Activated CD8-positive, alpha-beta memory T cell treated with anti-CD3 and anti-CD28 coated beads for 24 hours (primary cell): ENCODE measurements at places on chromosomes 12 and 14.
A peak's percentile ranks its signal among the peaks of the same experiment; 100 is the strongest.

- DNase-seq = no peak
Observed at GRCh38 chr12:59250766-59251165, 330.5 kb upstream of the LRIG3 start.

GRCh38 chr12:105986779-105987684 lies 151.7 kb downstream of the NUAK1 start:
- no peak for DNase-seq

- DNase-seq = no peak
Observed at GRCh38 chr14:55508676-55509075, 68.3 kb upstream of the TBPL2 start.

DNA sequence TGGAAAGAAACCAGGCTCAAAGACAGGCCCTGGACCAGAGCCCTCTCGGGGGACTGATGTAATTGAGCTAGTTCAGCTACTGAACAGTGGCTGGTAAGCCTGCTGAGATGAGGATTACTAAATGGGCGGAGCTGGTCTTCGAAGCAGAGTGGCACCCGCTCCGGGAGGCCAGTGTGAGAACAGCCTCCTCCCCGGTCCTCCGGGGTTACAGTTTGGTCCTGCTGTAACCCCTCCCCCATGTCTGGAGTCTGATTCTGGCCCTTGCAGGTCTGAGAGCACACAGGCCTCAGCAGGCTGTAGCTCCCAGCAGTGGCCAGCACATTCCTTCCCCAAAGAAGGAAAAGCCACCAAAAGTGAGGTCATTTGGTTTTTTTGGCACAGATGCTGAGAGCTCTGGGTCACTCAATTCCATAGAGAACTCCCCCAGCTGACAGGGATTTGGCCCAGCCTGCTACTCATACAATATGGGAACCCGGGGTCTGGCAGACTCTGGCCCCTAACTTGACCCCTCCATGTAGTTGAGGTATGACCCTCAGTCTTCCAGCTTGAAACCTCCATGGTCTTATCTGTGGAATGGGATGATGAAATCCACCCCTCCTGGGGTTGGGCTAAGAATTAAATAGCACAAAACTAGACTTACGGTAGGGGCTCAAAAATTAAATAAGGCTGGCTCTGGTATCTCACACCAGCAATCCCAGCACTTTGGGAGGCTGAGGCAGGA lies 39.0 kb downstream of the ACTN1 start:
- no peak for DNase-seq

DNA sequence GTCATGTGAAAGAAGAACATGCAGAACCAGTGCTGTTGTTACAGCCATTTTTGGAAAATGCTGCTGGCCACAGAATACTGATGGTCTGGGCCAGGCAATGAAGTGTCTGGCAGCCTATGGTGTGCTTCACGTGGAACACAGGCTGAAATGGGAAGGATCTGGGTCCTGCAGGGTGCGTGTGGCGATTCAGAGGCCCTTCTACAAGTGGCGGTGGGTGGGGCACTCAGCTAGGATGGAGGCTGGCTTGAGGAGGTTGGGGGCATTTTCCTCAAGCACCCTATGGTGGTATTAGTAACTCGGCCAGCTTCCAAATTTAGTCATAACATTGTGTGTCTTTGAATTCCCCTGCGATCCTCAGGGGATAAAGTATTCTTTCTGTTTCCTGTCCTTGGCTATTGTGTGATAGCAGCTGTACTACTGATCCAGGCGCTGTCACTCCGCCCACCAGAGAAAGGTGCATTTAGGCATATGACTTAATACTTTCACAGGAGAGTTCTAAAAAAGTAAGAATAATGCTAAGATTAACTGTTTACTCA lies 9.2 kb upstream of the RAD52 start:
- no peak for DNase-seq

DNA sequence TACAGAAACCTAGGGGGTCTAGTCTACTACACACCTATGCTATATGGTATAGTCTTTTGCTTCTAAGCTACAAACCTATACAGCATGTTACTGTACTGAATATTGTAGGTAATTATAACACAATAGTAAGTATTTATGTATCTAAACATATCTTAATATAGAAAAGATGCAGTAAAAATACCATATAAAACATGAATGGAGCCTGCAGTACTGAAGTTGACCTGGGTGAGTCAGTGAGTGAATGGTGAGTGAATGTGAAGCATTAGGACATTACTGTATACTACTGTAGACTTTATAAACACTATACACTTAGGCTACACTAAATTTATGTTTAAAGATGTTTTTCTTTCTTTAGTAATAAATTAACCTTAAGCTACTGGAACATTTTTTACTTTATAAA lies 13.1 kb upstream of the ABCD2 start:
- DNase-seq = no peak

DNA sequence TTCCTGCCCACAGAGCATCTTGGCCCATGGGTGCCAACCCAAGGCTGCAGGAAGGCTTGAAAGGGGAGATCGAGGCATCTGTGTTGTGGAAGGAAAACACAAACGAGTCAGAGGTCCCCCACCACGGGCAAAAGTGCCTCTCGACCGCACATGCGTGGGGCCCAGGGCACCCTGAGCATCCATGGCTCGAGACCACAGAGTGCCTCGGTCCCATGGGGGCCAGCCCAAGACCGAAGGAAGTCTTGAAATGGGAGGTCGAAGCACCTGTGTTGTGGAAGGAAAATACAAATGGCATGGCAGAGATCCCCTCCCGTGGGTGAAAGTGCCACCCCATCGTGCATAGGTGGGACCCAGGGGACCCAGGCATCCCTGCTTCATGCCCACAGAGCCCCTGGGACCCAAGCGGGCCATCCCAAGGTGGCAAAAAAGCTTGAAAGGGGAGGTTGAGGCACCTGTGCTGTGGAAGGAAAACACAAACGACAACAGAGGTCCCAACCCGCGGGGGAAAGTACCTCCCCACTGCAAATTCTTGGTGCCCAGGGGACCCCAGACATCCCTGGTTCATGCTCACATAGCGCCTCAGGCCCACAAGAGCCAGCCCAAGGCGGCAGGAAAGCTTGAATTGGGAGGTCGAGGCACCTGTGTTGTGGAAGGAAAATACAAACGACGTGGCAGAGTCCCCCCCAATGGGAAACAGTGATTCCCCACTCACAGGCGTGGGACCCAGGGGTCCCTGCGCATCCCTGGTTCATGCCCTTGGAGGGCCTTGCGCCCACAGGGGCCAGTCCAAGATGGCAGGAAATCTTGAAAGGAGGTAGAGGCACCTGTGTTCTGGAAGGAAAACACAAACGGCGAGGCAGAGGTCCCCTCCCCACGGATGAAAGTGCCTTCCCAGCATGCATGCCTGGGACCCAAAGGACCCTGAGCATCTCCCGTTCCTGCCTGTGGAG lies 373.0 kb downstream of the ALG10 start:
- DNase-seq = peak; percentile 35

GRCh38 chr12:100706033-100706432 lies 88.5 kb upstream of the ANO4 start:
- no peak for DNase-seq

DNA sequence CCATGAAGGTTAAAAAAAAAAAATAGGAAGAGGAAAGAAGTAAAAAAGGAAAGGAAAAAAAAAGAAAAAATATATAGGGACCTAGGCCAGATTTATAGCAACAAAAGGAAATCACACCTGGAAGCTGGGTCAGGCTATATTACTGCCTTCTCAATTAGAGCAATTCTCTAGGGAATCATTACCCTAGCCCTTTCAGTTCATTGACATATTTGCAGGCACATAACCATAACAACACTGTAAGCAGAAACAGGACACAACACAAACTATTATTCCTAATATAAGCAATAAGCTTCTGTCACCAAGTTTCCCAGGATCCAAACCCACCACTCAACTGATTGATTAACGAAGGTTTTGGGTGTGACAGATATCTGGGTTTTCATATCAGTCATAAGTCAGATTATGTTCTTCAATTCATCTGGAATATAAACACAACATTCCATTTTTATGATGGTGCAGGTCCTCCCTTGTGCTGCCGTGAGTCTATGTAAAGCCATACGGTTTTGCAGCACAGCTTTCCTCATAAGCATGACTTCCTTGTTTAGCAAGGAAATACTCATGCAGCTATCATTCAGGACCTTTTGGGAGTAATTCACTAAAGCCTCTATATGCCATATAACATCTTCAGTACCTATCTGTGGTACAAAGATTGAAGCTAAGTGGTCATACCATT lies 4.2 kb downstream of the PCNX4 start:
- no peak for DNase-seq
